ENCODE measurements at places on chromosomes 3 and 15.

GRCh38 chr3:9736831-9737230 lies 5.3 kb downstream of the BRPF1 start:
- no peak for DNase-seq

DNA sequence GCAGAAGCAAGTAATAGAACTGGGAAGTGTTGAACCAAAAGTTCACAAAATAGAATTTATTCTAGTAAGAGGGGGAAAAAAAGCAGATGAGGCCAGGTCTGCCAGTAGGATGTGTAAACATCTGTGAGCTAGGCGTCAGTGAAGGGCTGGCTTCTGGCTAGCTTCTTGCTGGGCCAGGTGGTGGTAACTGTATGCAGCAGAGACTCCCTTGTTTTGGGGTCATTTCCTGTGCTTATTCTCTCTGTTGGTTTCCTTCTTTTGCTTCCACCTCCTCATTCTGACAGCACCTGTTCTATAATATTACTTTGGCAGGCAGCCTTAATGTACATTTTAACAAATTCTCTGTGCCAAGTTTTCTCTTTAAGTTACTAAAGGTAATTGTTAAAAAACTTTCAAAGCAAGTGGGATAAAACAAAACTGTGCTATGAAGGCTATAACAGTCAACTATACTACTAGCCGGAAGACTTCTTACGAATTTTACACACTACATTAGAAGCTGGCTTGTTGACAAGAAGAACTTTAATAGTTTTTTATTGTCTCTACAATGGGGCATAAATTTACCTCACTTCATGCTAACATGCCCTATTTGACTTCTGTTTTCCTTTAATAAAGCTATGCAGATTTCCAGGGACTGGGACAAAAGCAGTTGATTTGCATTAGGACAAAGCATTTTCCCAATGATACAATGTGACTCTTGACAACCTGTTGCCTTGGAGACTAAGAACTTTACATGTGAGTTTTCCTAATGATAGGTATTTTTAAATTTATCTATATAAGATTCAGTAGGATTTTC lies 318.8 kb upstream of the NAALADL2 start:
- no peak for DNase-seq

- DNase-seq, result no peak
Observed at GRCh38 chr3:37707428-37708372, 154.0 kb upstream of the CTDSPL start.

DNA sequence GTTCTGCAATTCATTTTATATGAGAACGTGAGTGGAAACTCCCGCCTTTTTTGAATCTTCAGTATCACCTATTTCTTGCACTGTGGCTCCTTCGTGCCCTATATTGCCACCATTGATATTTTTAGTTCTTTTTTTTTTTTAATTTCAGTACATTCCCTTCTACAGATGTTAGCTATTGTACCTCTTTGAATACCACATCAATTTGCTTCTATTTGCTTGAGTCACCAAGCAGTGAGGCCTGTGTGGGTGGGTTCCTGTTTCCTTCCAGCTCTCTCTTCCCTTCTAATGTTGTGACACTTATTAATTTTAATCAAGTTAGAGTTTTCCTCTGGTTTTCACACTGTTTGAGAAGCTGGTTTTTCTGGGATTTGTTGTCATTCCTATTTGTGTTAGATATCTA lies 8.7 kb downstream of the HACD2 start:
- DNase-seq, result no peak

DNA sequence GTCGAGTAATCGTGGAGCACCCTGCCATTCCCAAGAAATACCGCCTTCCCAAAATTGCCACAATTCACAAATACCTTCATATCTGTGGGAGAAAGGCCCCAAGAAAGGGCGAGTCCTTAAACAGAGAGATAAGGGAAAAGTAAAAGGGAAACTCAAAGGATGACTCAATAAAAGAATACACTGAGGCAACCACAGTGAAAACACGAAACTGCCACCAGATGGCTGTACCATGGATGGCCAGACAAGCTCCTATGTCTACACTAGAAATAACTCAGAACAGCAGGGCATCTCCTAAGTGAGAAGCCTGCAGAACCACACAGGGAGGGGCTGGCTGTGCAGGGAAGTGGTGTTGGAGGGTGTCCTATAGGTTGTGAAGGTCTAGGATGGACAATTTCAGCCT lies 25.0 kb downstream of the SRGAP3 start:
- DNase-seq, result no peak

DNA sequence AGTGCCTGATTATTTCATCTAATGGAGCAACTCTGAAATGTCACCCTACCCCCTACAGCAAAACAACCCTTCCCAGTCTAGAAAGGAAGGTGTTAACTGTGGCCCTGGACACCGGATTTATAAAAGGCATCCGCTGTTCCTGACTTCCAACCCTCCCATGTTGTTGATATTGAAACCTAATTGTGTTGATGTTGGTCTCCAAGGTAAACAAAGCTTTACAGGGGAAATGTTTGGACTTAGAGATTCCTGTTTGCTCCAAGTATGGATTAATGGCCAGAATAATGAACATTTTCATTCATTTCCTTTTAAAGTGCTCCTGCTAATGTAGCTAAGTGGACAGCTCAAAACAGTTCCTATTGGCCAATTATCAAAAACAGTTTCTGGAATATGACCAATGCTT lies 19.4 kb upstream of the LMCD1 start:
- DNase-seq, result no peak

GRCh38 chr3:160018959-160019358 lies 30.3 kb downstream of the IL12A start:
- no peak for DNase-seq

DNA sequence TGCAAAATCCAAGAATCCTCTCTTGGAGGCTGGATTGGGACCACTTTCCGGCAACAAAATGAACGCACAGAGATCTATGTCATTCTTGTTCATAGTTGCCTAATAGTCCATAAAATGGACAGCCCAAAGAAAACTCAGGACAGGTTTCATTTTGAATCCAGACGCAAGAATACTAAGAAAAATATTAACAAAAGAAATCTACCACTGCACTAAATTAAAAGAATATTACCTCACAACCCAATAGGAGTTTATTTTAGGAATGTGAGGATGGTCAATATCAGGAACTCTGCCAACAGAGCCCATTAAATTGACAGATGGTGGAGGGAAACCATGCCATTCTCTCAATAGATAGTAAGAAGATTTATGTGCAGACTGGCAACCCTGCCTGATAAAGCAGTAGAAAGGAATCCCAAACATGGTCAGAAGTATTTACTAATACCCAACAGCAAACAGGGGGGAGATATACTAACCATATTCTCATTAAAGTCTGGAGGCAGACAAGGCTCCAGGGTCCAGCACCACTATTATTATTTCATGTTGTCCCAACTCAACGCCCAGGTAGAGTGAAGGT lies 127.6 kb downstream of the SMAD6 start:
- DNase-seq, result no peak

DNA sequence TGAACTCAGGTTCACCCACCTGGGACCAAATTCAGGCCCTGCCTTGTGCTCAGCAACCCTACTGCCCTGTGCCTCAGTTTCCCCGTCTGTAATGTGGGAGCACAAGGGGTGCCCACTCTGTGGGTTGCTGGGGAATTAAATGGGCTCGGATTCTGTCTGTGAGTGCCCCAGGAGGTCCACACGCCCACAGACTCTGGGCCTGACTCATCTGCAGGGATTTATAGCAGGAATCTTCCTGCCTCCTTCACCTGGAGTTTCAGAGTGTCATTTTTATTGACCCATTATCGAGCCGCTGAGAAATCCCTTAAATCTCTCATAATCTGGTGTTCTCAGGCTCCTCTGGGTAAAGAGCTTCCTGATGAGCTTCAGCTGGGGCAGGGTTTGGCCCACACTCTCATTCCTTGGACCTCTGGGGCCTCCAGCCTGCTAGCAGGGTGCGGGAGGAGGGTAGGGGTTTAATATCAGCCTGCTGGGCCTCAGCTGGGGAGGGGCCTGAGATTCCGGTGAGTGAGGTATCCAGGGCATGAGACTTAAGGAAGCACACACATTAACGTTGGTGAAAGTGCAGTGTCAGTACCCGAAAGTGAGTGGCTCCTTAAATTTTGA lies 16.4 kb downstream of the C3orf18 start:
- no peak for DNase-seq

DNA sequence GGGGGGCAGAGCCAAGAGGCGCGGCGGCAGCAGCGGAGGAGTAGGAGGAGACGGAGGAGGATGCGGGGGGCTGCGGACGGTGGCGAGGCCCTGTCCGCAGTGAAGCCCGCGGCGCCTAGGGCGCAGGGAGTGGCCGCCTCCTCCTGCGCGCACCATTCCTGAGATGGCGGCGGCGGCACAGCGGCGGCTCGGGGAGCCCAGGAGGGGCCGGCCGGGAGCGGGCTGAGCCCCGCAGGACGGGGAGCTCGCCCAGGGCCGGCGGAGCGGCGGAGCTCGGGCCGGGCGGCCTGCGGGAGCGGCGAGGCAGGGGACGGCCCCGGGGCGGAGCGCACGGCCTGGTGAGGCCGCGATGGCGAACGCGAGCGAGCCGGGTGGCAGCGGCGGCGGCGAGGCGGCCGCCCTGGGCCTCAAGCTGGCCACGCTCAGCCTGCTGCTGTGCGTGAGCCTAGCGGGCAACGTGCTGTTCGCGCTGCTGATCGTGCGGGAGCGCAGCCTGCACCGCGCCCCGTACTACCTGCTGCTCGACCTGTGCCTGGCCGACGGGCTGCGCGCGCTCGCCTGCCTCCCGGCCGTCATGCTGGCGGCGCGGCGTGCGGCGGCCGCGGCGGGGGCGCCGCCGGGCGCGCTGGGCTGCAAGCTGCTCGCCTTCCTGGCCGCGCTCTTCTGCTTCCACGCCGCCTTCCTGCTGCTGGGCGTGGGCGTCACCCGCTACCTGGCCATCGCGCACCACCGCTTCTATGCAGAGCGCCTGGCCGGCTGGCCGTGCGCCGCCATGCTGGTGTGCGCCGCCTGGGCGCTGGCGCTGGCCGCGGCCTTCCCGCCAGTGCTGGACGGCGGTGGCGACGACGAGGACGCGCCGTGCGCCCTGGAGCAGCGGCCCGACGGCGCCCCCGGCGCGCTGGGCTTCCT lies at the start of gene GPR27:
TSS of gene GPR27 (plus strand) at position 155 of the 909 bp plus-strand sequence. CDS start at position 350, 195 bp downstream.
- peak; percentile 46 for DNase-seq

GRCh38 chr15:67444100-67444499 lies 76.8 kb upstream of the C15orf61 start:
- no peak for DNase-seq

DNA sequence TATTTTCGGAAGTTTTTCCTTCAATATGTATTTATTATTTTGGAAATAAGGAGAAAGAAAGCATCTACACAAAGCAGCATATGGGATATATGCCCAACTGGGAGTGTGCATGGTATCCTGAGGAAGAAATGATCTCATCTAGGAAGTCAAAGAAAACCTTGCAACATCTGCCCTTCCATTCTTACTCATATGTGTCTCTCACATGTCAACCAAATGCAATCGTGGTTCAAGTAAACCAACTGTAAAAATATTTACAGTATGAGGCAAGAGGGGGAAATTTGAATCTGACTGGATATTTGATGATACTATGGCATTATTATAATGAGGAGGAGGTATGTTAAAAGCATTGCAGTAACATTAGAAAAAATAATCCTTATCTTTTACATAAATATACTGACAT lies 3.2 kb upstream of the SCG3 start:
- no peak for DNase-seq

DNA sequence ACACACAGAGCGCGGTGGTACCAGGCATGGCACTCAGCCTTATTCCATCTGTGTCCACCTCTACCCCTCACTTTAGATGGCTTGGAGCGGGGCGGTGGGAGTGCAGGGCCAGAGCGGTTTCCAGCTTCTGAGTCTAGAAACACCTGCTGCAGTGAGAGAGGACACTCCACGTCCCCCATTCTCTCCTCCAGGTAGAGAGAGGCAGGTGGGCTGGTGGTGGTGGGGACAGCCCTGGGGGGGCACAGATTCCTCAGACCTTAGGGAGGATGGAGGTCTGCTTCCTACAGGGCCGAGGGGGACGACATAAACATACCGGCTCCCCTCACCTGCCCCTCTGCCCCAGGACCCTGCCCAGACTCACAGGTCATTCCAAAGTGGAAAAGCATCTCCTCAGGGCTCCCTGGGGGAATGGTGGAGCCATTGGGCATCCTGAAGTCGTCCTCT lies 40.4 kb downstream of the MUC20 start:
- DNase-seq, result no peak

- DNase-seq, result no peak
Observed at GRCh38 chr3:158167737-158168557, 58.1 kb downstream of the RSRC1 start.

- DNase-seq, result peak; percentile 42
Observed at GRCh38 chr3:160210799-160211221, 14.4 kb upstream of the C3orf80 start.
